ENCODE measurements at places on chromosomes 7 and 10.

- DNase-seq: no peak
These were observed 6.5 kb downstream of the HIPK2 start for GRCh38 chr7:139771001-139771956.

- no peak for DNase-seq
These were observed 86.6 kb downstream of the CABCOCO1 start for GRCh38 chr10:61749291-61749690.

DNA sequence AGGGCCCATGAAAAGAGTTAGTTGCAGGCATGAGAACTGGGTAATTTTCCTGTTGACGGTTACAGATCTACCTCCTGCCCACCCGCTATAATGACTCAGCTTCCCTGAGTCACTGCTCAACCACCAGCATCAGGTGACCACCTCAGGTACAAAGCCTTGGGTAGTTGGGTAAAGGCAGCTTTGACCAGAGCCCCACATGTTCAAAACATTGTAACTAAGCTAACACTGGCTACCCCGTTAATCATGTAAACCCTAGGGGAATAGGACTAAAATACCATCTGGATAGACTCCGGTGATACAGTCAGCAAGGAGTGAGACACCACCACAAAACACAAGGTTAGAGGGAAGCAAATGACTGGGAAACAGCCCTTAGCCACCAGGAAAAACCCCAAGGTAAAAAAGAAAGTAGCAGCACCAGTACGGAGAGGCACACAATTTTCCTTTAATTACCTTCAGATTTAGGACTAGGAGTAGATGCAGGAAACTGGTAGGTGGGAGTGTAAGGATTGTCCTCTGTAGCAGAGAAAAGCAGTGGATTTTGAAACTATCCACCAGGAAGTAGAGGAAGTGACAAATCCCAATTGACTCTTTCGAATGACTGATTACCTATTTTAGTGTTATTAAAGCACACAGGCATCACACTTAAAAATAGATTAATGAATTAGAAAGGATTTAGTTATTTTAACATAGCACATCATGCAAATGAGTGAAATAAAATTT, 103.5 kb upstream of the PDLIM1 start:
- DNase-seq: no peak

DNA sequence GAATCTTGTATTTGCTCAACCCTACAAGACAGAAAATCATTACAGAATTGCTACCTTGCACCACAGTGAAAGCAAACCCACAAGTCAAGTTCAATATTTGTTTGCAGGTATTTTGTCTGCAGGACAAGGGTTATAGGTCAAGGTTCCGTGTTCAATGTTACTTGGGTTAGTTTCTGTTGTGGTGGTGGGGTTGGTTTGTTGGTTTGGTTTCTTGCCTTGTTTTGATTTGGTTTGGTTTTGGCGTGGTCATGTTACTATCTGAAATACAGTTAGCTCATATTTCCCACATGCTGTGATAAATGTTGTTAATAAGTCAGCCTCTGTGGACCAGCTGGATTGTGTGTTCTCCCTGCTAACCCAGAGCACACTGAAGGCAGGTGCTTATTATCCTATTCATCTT, 75.6 kb upstream of the INSIG1 start:
- DNase-seq: no peak

- no peak for DNase-seq
These were observed 115.7 kb downstream of the OAT start for GRCh38 chr10:124302951-124303505.

GRCh38 chr10:11743461-11744338, 1.5 kb downstream of the ECHDC3 start:
- DNase-seq: no peak

DNA sequence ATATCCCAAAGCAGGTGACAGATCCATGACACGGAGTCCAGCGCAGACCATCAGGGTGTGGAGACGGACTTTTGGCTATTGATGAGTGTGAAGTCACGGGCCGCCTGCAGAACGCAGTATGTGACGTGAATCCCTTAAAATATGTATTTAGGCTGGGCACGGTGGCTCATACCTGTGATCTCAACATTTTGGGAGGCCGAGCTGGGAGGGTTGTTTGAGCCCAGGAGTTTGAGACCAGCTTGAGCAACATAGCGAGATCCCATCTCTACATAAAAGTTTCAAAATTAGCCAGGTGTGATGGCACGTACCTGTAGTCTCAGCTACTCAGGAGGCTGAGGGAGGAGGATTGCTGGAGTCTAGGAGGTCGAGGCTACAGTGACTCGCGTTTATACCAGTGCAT, 1.9 kb upstream of the AMZ1 start:
- DNase-seq: no peak

GRCh38 chr7:20395511-20395910, 64.8 kb downstream of the ITGB8 start:
- no peak for DNase-seq

DNA sequence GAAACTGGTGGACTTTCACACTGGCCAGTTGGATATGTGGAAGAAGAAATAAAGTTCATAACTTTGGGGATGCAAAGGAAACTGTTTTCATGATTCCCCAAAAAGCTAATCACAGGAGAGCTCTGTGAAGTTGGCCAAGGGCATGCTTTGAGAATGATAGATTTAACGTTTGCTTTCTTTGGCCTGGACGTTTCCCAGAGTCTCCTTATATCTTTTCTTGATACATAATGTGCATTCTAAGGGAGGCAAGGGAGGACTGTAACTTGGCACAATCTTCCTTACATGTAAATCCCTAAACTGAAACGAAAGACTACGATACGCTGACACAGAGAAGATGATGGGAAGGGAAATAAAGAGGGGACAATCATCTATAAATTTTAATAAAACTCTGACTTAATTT, 176.5 kb upstream of the INHBA start:
- no peak for DNase-seq

DNA sequence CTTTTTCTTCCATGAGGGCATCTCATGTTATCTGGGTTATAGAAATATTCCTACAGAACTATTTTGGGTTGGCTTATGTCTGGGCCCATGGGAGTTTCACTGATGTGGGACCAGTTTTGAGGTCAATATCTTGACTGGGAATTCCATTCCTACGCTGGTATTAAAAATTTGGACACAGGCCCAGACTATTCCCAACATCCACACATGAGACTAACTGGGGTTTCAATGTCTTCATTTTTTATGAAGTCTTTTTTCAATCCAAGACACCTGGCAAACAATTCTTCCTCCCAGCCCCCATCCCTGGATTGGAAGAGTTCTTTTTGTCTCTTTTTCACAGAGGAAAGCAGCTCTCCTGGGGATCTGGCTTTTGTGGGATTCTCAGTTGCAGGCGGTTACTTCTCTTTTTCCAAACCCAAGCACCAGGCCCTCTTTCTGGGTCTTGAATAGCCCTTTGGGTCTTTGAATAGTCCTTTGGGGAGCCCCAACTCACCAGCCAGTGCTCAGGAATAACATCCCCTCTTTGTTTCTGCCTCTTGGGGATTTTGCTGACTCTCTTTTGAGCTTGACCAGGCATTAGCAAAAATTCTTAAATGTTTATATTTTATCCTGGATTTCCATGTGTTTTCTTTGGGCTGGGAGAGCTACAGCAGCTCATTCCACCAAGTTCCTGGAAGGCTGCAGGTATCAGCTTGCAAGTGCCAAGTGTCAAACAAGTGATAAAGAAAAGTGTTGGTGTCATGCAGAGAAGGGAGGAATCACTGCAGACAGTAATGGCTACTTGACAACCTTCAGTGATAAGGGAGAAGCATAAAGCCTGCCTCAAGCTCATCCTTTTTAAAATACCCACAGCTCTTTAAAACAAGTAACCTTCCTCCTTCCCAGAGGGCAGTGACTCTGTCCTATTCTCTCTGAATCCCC, 234.3 kb downstream of the ADAM12 start:
- no peak for DNase-seq

GRCh38 chr10:88828310-88828709, 23.3 kb downstream of the ANKRD22 start:
- no peak for DNase-seq

GRCh38 chr10:3570855-3571266, 214.1 kb downstream of the KLF6 start:
- no peak for DNase-seq

DNA sequence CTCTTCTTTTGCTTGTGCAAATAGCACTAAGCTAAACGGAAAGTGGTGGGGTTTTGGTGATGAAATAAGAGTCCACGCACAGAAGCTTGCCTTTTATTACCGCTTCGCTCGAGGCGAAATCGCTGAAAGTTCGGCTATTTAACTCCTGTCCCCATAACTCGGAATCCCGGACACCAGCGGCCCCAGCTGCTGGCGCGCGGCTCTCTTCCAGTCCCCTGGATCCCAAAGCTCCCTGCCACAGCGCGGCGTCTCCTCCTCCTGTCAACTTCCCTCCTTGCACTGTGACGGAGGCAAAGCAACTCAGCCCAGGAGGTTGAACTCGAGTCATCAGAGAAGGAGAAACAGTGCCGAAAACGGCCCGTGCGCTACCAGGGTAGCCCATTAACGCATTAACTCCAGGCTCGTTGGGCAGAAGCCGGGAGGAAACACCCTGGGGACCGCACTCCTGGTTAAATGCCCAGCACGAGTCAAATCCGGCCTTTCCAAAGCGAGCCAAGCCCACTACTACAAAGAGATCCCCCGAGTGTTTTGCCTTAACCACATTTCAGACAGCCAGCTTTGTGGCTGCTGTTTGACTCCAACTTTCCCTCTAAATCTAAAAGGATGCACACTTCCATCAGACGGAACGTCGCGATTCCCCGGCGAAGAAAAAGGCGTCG, 1.3 kb downstream of the SEMA3D start:
- DNase-seq: peak; percentile 58

DNA sequence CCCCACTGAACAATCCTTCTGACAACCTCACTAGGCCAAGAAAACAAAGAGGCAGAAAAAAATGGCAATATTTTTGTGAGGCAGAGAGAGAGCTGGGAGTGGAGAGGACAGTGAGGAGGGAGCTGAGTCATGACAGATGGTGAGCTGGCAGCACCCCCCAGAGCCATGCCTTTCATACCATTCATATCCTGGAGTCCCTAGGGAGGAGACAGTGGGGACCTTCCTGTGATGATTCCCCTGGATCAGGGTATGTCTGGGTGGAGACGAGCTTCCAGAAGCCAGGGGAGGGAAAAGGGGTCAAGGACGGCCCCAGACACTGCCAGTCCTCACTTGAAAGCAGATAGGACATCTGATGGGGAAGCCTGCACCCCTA, 160.5 kb downstream of the ADAM12 start:
- DNase-seq: no peak

DNA sequence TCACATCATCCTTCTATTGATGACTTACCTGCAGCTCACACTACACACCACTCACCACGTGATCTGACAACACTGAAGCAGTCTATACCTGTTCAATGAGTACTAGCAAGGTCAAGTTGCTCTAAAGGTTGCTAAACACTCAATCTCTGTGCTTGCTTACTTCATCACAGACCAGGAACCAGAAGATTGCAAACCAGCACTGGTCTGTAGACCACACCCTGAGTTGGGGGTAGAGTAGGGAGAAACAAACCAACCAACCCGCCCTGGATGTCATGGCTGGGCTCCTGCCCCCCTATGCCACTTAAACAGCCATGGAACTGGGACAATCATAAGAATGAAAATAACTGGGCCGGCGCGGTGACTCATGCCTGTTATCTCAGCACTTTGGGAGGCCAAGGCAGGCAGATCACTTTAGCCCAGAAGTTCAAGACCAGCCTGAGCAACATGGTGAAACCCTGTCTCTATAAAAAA, 19.6 kb downstream of the DLG5 start:
- no peak for DNase-seq

GRCh38 chr10:97684866-97685394, 2.1 kb downstream of the AVPI1 start:
- no peak for DNase-seq

DNA sequence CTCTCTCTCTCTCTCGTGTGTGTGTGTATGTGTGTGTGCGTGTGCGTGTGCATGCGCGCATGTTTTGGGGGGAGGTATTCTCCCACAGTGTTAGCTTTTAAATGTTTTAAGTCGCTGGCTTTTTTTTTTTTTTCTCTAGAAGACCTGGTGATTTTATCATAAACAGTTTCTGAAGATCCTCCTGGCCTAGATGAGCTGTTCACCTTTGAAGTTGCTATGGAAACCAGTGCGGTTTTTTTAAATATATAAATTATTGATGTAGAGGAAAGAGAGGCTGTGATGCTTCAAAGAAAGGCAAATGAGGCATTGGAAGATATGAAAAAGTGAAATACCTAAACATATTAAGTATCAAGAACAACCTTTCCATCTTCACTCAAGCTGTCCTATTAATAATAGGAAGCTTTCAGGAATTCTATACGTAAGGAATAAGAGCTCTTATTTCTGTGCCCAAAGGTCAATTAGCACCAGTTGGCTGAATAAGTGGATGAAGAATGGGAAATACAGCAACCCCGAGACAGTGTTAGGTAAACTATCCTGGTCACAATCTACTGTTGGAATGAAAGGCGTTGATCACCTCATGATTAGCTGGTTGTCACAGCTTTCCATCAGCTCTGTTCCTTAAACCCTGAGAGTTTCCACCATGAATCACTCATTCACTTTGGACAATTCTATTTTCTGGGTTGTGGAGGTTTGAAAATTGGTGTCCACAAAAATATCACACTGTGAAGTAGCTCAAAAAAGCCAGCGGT, 66.5 kb upstream of the SLC35G1 start:
- no peak for DNase-seq

- no peak for DNase-seq
These were observed 113.1 kb upstream of the RNF32 start for GRCh38 chr7:156527458-156527890.

DNA sequence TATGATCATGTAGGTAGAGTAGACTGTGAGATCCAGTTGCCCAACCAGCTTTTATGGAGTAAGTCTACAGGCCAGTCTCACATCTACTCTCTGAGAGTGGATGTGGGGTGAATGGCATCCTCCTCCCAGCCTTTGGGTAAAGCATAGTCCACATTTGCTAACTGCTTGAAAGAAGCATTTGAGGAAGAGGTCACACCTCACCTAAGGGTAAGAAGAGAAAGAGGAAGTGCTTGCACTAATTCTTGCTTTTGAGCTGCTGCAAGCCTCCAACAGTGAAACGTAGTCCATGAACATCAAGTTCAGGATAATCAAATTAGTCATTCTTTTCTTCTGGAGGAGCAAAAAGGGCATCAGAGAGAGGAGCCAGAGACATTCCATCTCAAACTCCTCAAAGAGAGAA, 93.9 kb upstream of the AGR3 start:
- DNase-seq: no peak

DNA sequence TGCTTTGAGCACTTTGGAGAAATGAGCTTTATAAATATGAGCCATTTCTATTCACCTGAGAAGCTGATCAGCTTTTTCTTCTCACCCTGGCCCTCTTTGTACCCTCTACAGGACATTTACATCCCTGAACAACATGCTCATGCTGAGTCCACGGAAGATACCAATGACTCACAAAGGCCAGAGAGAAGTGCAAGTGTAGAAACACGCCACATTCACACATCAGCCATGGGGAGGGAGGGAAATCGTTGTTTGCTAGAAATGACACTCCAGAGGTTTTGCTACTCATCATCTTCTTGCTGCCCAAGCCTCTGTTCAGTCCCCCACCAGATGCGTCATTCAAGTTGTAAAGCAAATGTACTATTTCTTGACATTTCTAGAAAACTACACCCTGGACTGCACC, 2.8 kb upstream of the UCN3 start:
- DNase-seq: no peak

- DNase-seq: no peak
These were observed 319.8 kb downstream of the ADARB2 start for GRCh38 chr10:1417574-1417973.

All from SK-N-SH (cell line).